ENCODE measurements at places on chromosomes 1 and 21.

DNA sequence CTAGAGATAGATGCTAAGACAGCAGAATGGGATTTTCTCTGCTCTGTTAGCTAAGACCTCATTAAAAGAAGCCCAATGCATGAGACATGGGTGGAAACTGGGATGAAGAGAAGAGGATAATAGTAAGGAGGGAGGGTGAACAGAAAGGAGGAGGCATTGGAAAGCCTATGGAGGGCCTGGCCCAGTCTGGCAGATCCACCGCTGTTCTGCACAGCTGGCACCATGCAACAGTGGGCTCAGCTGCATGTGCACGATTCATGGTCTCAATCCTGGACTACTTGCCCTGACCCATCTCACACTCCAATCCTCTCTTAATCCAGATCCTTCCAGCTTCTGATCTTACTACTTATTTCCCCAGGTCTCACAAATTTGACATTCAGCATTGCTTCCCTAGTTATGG is 2.2 kb downstream of the PHC2 start:
- DNase-seq, result no peak

GRCh38 chr1:189939967-189940366 is 537.7 kb downstream of the BRINP3 start:
- DNase-seq, result no peak

GRCh38 chr1:221693087-221693486 is 48.8 kb downstream of the DUSP10 start:
- no peak for DNase-seq

- DNase-seq, result no peak
Observed at GRCh38 chr21:23780326-23780725, 1827.0 kb downstream of the MRPL39 start.

- DNase-seq, result no peak
Observed at GRCh38 chr1:156752843-156753482, 1.5 kb upstream of the HDGF start.

- DNase-seq, result no peak
Observed at GRCh38 chr1:77412069-77412819, 130.4 kb downstream of the AK5 start.

GRCh38 chr21:41510500-41510899 is 2.5 kb upstream of the TMPRSS2 start:
- DNase-seq, result no peak

GRCh38 chr1:25563330-25564215 is 20.2 kb downstream of the LDLRAP1 start:
- no peak for DNase-seq

- no peak for DNase-seq
Observed at GRCh38 chr1:51648180-51649109, 31.6 kb downstream of the OSBPL9 start.

DNA sequence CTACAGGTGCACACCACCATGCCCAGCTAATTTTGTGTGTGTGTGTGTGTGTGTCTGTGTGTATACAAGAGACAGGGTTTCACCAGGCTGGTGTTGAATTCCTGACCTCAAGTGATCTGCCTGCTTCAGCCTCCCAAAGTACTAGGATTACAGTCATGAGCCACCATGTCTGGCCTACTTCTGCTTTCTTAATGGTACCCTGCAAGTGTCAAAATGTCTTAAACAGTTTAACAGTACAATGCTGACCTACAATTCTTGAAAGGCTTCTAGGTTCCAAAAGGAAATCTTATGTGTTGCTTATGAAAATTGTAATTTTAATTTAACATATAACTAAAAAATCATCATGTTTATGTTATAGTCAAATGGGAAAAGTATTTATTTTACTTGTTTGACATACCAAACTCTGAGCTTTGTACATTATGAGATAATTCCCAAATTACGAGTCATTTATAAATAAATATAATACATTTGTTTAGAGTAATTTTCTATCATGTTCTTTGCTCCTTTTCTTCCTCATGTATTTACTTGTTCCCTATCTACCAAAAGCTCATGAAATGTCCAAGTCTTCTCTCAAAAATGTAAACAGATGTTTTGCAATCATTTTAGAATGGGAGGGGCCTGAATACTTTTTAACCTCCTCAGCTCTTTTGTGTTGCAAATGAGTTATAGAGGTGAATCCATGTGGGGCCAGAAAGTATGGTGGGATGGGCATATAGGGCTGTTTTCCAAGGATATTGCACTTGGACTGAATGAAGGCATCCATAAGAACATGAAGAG is 8.4 kb upstream of the VCAM1 start:
- DNase-seq, result no peak

GRCh38 chr1:18266391-18266790 is 158.8 kb downstream of the IGSF21 start:
- DNase-seq, result no peak

DNA sequence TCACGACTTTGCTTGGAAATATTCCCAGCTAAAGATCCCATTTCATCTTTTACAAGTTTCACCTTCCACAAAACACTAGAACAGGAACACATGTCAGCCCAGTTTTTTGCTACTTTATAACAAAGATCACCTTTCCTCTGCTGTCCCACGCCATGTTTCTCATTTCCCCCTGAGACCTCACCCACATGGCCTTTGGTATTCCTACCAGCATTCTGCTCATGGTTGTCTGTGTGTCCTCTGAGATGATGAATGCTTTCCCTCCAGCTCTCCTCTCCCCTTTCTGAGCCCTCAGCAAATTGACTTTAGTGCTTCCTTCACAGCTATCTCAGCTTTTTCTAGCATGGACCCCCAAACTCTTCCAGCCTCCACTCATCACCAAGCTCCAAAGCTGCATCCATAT is 32.3 kb upstream of the ABCG1 start:
- DNase-seq, result no peak

- DNase-seq, result no peak
Observed at GRCh38 chr1:111463029-111463683, 10.6 kb upstream of the C1orf162 start.

- no peak for DNase-seq
Observed at GRCh38 chr1:48610628-48611542, 138.9 kb upstream of the SPATA6 start.

GRCh38 chr21:44955798-44956175 is 16.0 kb downstream of the SLX9 start:
- no peak for DNase-seq

DNA sequence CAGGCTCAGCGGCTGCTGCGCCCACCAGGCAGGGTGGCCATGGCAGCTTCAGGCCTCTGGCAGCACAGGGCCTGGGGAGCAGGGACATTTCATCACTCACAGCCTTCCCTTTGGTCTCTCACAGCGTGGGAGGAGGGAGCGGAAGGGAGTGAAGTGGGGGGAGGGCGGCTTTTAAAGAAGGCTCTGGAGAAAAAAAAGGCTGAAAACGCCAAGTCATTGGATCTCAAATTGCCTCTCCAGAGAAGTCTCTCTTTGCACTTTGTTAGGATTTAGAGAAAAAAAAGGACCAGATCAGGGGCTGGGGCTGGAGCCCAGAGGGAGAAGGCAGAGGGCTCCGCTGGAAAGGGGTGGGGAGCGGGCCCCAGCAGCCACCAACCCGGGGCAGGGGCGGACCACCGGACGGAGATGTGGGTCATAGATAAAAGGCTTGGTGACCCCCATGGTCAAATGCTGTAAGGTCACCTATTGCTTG is 209.9 kb downstream of the GRIK3 start:
- DNase-seq, result no peak

DNA sequence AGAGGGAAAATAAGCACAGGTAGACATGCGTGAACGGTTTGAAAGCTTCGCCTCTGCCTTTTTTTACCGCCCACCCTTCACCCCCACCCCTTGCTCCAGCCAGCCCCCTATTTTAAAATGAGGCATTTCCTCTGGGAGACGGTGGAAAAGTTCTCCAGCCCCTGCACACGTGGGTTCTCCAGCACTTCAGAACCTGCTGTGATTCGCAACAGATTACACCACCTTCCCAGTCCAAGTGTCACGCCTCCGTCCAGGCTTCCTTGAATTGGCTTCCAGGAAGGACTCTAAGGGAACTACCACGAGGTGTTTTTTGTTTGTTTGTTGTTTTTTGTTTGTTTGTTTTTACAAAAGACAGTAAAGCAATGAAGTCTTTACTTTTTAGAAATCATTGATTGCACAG is 2.6 kb downstream of the LRRC7 start:
- no peak for DNase-seq

DNA sequence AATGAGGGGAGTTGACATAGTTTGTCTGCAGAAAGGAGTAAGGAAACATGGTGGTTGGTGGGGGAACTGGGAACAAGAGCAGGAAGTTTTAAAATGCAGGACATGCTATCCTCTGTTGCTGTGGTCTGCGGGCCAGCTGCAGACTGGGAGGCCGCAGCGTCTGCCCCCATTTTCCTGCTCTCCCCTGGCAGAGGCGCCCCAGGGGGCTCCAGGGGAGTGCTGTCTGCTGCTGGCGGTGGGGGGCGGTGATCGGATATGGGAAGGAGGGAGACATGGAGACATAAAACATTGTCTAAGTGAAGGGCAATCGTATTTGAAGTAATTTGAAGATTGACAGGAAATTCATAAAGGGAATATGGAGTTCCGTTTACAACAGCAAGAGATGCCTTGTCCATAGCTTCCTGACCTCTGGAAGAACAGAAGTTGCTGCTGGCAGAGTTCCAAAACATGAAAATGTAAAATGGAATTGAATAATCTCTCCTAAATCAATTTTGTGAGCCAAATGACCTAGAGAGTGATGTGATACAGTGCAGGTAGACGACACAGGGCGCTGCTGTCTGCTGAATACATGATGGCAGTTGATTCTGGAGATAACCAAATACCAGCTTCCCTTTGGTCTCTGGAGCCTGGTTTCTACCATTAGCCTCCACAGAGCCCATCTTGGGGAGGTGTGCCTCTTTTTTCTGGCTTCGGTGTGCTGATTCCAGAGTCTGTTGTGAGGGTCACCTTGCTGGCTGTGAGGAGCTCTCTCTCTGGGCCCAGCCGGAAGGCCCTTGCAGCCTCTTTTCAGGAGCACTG is 61.0 kb downstream of the PCBP3 start:
- no peak for DNase-seq

GRCh38 chr1:19220080-19220846 is 10.2 kb upstream of the UBR4 start:
- DNase-seq, result no peak

- DNase-seq, result no peak
Observed at GRCh38 chr1:169148472-169149252, 42.2 kb downstream of the ATP1B1 start.

DNA sequence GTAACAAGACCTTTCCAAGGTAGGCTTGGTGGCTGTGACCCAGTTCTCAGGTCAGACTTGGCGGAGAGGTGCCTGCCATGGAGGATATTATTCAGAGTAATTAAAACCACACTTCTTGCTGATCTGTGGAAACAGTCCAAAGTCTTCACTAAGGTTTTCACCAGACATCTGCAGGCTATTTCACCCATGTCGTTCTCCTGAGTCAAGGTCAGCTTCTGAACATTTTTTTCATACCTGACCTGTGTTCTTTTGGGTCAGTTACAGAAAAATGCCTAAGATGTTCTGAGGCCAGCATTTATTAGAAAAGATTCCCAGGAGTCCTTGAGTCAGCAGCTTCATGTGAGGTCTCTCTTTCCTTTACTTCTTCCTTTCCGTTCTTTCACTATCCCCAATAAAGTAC is 54.9 kb downstream of the RGL1 start:
- no peak for DNase-seq

DNA sequence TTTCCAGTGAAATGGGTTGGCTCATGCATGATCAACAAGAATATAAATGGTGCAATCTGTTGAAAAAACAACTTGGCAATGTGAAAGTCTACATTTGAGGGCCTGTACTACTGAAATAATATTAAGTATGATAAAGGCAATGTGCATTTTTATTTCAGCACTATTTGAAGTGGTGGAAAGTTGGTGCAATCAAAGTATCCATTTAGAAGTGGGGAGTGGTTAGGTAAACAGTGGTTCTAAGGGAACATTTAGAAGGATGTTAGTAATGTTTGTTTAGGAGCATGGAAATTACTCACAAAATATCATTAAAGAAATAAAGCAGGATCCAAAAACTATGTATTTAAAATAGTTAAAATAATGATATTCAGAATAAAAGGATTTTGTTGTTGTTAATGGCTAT is 60.2 kb downstream of the CHRM3 start:
- no peak for DNase-seq

GRCh38 chr1:37616330-37616729 is 18.4 kb downstream of the RSPO1 start:
- no peak for DNase-seq

GRCh38 chr1:206555473-206555935 is 48.2 kb downstream of the RASSF5 start:
- DNase-seq, result no peak

GRCh38 chr1:207088161-207088560 is 499 bp upstream of the C4BPB start:
- DNase-seq, result no peak

- DNase-seq, result no peak
Observed at GRCh38 chr1:85109475-85109874, 61.2 kb upstream of the MCOLN3 start.

DNA sequence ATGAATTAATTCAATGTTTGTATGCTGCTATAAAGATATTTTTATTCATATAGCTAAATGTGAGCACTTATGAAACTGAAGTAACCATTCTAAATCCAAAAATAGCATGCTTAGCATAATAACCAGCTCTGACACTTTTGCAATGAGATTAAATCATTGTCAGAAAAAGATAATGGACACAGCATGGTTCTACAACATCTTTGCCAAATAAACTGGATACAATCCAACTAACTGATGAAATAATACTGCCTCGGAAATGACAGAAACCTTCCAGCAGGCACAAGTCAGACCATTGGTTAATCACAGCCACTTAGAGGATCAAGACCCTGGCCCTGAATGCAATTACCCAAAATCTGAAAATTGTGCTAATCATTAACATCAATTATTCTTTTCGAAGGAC is 592.7 kb upstream of the ADGRL4 start:
- no peak for DNase-seq

GRCh38 chr1:173082913-173083312 is 32.2 kb upstream of the TNFSF18 start:
- no peak for DNase-seq

DNA sequence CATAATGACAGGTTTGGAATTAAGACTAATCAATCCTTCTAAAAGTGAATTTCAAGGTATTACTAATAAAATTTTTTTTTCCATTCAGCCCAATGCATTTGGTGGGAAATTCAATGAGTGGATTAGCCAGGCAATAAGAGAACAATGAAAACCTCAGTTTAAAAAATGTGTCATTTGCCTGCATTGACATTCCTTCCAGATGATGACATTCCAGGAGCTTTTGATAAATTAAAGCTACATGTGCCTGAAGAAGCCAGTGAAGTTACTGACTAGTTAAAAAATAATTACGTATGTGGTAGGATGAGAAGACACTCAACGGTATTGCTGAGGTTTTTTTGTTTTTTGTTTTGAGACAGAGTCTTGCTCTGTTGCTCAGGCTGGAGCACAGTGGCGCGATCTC is 37.9 kb upstream of the RC3H1 start:
- DNase-seq, result no peak

GRCh38 chr1:16013220-16013907 is 4.5 kb downstream of the HSPB7 start:
- DNase-seq, result no peak

DNA sequence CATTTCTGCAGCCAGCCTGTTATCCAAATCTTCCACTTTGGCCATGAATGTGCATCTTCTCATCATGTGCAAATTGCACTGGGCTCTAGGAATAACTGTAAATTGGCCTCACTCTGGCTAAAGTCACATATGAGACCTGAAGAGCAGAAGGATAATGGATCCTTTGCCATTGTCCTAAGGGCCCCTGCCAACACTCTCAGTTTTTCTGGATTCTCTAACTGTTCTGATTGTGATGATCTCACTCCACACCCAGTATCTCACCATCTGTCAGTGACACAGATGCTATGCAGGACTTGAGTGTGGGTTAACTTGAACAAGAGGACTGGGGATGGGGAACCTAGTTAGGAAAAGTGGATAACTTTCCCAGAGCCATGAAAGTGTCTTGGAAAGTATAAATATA is 8.5 kb upstream of the FYB2 start:
- no peak for DNase-seq

GRCh38 chr1:53260631-53261247 is 22.4 kb upstream of the MAGOH start:
- DNase-seq, result no peak
